Activated naive CD4-positive, alpha-beta T cell treated with anti-CD3 and anti-CD28 coated beads, Interleukin-2, amount 50 U/mL, for 72 hours (primary cell): ENCODE measurements at places on chromosomes 4 and X.

DNA sequence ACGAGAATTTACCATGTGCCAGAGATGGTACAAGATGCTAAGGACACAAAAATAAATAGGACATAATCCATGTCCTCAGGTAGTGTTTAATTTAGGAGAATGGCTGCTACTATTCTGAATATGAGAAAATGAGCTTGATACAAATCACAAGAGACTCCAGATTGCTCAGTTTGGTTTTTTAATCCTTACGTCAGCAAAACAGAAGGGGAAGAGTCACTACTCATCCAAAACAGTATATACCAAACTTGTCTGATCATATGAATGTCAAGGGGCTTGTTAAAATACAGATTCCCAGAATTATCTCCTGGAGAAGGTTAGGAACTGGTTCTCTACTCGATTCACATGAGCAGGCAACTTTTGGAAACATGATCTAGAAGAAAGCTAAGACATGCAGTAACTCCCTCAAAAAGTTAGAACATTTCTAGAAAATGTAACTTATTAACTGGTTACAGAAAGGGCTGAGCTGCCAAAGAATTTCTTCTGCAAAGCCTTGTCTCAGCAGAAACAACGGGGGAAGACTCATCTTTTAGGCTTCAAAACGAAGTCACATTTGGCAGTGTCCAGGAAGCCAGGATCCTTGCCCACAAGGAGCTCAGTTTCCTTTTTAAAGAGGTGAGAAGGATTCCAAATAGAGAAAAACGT, 3.4 kb downstream of the AIFM1 start:
- DNase-seq: no peak

DNA sequence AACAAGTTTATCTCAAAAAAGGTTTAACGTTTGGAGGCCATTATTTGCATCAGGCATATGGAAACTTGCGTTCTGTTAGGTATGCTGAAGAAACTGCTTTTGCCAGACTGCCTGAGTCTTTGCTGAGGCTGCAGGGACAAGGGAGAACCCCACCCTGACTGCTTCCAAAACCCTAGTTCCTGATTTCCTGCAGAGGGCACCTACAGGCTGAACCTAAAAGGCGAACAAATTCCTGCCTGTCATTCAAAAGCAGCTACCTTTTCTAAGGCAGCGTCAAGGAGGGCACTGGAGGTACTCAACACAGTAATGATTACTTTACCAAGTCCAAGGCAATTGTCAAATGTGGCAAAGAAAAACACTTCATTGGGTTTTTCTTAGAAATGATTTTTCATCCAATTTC, 578 bp upstream of the CORIN start:
- DNase-seq: no peak

- DNase-seq: no peak
Measured at GRCh38 chrX:23436875-23437274, 102.2 kb downstream of the PTCHD1 start.

DNA sequence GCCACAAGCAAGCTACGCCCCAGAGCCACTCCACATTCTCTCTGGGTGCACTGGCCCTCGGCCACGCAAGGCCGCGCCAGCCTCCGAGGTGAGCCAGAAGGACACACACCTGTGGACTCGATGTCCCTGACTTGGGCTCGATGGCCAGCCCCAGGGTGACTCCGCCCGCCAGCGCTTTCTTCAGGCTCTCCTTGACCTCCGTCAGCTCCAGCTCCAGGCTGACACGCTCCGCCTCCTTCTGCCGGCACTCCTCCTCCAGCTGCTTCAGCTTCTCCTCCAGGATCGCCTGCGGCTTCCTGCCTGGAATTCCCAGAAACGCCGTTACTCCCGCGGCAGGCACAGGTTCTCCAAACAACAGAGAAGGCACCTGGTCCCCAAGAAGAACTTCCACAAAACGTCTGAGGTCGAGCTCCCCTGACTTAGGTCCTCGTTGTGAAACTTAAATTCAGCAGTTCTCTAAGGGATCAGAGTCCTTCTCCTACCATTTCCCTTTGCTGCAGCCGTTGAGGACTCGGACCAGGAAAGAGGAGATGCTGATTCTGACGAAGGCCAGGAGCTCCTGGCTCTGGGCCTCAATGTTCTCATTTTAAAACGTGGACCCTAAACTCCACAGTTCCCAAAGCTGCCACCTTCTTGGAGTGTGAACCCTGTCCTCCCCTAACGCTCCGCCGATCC, 166.8 kb downstream of the AFAP1 start:
- no peak for DNase-seq

DNA sequence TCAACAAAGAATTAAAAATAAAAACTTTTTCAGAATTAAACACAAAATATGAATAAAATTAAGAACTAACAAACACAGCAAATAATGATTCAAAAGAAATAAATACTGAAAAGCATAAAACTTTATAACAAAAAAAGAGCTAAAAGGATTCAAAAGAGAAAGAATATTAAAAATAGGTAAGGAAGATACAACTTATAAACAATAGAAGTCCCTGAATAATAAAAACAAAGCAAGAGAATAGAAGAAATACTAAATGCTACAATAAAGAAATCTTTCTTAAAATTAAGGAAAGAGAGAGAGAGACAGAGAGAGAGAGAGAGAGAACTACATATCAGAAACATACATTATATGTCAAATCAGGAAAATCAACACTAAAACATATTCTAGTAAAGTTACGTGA, 619.9 kb upstream of the SLIT2 start:
- no peak for DNase-seq

DNA sequence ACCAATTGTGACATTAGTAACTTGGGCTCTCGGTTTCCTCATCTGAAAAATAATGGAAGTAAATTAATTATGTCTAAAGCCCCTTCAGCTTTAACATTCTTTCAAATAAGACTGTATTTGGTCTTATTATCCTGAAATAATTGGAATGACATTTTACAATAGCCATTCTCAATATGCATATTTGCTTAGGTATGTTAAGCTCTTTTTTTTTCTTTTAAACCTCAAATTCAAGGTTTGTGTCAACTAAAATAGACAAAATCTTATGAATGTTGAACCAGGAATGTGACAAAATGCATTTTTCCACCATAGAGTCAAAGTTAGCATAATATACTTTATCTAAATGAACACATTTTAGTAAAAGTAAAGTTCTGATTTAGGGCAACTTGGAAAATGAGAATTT, 34.4 kb upstream of the TET2 start:
- no peak for DNase-seq

DNA sequence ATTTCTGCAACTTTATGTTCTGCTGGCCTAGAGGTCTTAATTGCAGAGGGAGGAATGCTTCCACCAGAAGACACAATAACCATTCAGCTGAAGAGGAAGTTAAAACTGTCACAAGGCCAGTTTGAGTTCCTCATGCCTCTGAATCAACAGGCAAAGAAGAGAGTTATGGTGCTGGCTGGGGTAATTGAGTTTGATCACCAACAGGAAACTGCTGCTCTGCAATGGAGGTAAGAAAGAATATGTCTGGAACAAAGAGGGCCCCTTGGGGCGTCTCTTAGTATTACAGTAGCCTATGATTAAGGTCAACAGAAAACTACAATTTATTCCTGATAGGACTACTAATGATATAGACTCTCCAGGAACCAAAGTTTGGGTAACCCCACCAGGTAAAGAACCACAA, 744.0 kb downstream of the FSTL5 start:
- DNase-seq: no peak

DNA sequence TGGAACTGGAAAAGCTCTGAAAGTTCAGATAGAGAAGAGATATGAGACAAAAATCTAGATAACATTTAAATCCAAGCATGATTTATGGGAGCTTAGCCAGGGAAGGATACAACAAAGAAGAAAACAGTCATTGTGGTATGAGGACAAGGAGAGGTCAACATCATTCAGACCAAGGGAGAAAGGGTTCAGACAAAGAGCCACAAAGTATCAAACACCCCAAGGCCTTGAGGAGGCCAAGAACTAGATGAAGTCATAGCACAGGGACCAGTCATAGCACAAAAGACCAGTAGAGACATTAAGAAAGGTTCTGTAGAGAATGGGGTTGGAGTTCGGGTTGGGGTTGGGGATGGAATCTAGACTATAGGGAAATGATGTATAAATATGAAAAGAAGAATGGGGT, 77.4 kb upstream of the NAP1L5 start:
- DNase-seq: no peak

- no peak for DNase-seq
Measured at GRCh38 chr4:5126857-5127256, 75.6 kb downstream of the STK32B start.

- no peak for DNase-seq
Measured at GRCh38 chrX:119105826-119106225, 21.8 kb downstream of the KIAA1210 start.

DNA sequence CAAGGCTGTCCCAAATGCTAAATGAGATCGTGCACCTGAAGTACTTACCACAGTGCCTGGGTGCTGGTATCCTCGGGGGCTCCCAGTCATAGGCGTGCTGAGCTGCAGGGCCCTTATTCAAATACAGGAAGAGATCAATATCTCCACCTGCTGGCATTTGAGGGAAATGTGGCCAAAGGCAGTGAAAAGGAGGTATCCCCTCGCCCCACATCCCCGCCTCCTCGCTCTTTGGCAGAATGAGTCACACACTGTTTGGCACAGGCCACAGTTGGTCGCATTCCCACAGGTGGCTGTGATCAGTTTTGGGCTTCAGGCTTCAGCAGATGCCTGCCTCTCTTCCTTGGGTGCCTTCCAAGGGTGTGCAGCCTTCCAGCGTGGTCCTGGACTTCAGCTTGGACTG, 28.4 kb downstream of the ZNF185 start:
- DNase-seq: peak; percentile 53

DNA sequence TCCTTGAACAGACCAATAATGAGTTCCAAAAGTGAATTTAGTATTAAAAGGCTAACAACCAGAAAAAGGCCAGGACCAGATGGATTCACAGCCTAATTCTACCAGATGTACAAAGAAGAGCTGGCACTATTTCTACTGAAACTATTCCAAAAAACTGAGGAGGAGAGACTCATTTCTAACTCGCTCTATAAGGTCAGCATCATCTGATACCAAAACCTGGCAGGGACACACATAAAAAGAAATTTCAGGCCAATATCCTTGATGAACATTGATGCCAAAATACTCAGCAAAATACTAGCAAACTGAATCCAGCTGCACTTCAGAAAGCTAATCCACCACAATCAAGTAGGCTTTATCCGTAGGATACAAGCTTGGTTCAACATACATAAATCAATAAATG, 35.8 kb upstream of the USP46 start:
- no peak for DNase-seq

GRCh38 chr4:101334963-101335572, 12.3 kb downstream of the PPP3CA start:
- DNase-seq: no peak

GRCh38 chr4:109233570-109233969, 68.9 kb downstream of the COL25A1 start:
- DNase-seq: no peak
